ENCODE measurements at places on chromosomes 13 and 19.
A peak's percentile ranks its signal among the peaks of the same experiment; 100 is the strongest.

- H3K27ac ChIP-seq, result no peak overlapping the region
- no peaks in the 10 kb centered on the region for H3K36me3 ChIP-seq
- no peak for DNase-seq
- peaks cover 17% of the 10 kb centered on the region for H3K27me3 ChIP-seq
- H3K4me1 ChIP-seq, result peaks cover 48% of the 10 kb centered on the region
Measured at GRCh38 chr19:35142606-35143230, 337 bp upstream of the FXYD7 start.

GRCh38 chr13:48679941-48680680 lies 26.4 kb downstream of the CYSLTR2 start:
- H3K4me1 ChIP-seq, result peaks cover 8% of the 10 kb centered on the region
- no peak overlapping the region for H3K4me3 ChIP-seq
- H3K36me3 ChIP-seq, result no peaks in the 10 kb centered on the region

DNA sequence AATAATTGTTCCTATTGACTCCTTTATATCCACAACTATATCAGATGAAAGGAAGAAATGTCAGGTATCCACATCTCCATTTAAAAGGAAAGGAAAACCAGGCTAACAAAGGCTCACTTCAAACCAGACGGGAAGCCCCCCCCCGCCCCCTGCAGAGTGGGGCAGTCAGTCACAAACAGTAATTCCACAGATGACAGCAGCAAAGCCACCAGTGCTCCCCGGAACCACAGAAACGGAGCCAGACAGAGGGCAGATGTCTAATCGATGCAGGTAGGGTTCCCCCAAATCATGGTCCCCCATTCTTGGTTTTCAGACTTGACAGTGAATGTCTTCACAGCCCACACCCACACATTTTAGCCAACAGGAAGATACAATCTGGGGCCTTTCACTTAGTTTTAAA lies 100.8 kb downstream of the STK24 start:
- peaks cover 20% of the 10 kb centered on the region for H3K36me3 ChIP-seq
- peaks cover 42% of the 10 kb centered on the region for H3K4me1 ChIP-seq
- no peak overlapping the region for H3K4me3 ChIP-seq
- no peaks in the 10 kb centered on the region for H3K27me3 ChIP-seq

DNA sequence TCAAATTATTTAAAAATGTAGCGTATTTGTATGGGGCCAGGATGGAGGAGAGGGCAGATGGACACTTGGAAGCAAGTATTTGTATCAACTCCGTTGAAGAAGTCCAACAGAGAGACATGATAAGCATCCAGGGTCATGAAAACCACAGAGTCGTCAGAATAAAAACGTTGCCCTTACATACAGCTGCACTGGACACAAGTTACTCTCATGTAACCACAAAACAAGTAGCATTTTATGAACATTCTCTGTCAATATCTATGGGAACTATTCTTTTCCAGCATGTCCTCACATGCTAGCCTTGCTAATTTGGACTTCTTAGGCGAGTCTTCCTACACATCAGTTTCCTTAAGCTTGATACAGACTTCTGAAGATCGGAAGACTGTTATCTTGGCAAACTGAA lies 35.0 kb downstream of the EFNB2 start:
- peaks cover 63% of the 10 kb centered on the region for H3K4me1 ChIP-seq
- H3K27me3 ChIP-seq, result no peaks in the 10 kb centered on the region
- DNase-seq, result no peak
- no peak overlapping the region for H3K4me3 ChIP-seq
- H3K36me3 ChIP-seq, result peaks cover 1% of the 10 kb centered on the region

DNA sequence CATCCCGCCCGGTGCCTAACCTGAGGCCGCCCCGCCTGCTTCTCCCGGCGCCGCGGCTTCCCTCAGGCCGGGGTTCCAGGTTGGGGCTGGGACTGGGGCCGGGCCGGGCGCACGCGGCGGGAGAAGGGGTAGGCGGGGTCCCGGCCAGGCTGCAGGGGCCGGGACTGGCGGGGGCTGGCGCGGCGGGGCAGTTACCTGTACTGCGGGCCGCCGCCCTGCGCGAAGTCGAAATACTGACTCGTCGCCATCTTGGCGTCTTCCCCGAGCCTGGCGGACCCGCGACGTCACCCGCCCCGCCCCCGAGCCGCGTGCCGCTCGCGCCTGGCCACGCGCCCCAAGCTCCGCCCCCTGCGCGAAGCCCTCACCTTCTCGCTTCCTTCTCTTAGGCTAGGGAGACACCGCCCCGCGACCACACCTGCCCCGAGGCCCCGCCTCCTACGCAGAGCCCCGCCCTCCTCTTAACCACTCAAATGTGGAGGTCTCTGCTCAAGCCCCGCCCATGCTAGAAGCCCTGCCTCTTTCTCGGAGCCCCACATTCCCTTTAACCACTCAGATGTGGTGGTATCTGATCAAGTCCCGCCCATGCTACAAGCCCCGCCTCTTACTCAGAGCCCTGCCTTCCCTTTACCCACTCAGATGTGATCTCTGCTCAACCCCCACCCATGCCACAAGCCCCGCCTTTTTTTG lies at the start of gene ZFR2:
Gene ZFR2 (minus strand): TSS at position 269 of the 687 bp plus-strand sequence. CDS start 21 bp downstream, at position 248.
- H3K4me1 ChIP-seq, result no peaks in the 10 kb centered on the region
- no peaks in the 10 kb centered on the region for H3K36me3 ChIP-seq
- no peak for DNase-seq

GRCh38 chr19:42208612-42209011 lies 8.9 kb downstream of the DEDD2 start:
- no peak overlapping the region for H3K27ac ChIP-seq
- peaks cover 32% of the 10 kb centered on the region for H3K36me3 ChIP-seq
- no peak for DNase-seq
- no peak overlapping the region for H3K4me3 ChIP-seq
- H3K27me3 ChIP-seq, result no peaks in the 10 kb centered on the region

DNA sequence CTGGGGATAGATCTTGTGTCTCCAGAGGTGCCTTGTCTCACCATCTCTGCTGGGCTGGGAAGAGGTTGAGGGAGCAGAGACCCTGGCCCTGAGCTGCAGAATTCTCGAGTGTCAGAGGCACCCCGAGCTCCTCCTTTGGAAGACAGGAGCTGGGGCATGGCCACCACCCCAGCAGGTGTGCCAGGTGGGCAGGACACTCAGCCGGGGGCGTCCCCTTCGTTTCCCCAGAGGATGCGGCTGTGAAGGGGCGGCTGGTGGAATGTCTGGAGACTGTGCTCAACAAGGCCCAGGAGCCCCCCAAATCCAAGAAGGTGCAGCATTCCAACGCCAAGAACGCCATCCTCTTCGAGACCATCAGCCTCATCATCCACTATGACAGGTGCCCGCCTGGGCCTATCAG lies 14.5 kb downstream of the FUZ start:
- H3K27ac ChIP-seq, result no peak overlapping the region
- peaks cover 38% of the 10 kb centered on the region for H3K36me3 ChIP-seq
- no peak overlapping the region for H3K4me3 ChIP-seq
- DNase-seq, result no peak
- peaks cover 8% of the 10 kb centered on the region for H3K4me1 ChIP-seq
- no peaks in the 10 kb centered on the region for H3K27me3 ChIP-seq

GRCh38 chr13:23518231-23518630 lies 52.0 kb upstream of the TNFRSF19 start:
- H3K27ac ChIP-seq, result no peak overlapping the region
- DNase-seq, result no peak
- H3K4me3 ChIP-seq, result no peak overlapping the region
- no peaks in the 10 kb centered on the region for H3K36me3 ChIP-seq
- peaks cover 3% of the 10 kb centered on the region for H3K27me3 ChIP-seq
- peaks cover 8% of the 10 kb centered on the region for H3K4me1 ChIP-seq

DNA sequence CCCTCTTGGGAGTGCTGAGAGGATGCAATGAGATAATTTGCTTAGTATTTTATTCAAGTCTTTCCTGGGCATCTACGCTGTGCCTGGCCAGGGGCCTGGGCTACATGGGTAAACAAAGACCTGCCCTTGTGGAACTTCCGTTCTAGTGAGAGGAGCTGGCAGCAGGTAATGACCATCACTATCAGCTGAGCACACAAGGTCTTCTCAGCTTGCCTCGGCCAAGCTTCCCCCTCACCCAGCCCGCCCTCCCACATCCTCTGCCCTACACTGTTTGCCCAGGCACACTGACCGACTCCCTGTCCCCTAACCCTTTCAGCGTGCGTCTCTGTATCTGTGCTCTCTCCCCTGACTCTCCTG lies 8.6 kb upstream of the FKRP start:
- H3K4me1 ChIP-seq, result peaks cover 38% of the 10 kb centered on the region
- no peak overlapping the region for H3K27ac ChIP-seq
- peaks cover 14% of the 10 kb centered on the region for H3K36me3 ChIP-seq
- H3K27me3 ChIP-seq, result no peaks in the 10 kb centered on the region
- H3K4me3 ChIP-seq, result no peak overlapping the region

GRCh38 chr19:10037809-10038208 lies 24.5 kb downstream of the RDH8 start:
- no peak overlapping the region for H3K27ac ChIP-seq
- no peaks in the 10 kb centered on the region for H3K36me3 ChIP-seq

DNA sequence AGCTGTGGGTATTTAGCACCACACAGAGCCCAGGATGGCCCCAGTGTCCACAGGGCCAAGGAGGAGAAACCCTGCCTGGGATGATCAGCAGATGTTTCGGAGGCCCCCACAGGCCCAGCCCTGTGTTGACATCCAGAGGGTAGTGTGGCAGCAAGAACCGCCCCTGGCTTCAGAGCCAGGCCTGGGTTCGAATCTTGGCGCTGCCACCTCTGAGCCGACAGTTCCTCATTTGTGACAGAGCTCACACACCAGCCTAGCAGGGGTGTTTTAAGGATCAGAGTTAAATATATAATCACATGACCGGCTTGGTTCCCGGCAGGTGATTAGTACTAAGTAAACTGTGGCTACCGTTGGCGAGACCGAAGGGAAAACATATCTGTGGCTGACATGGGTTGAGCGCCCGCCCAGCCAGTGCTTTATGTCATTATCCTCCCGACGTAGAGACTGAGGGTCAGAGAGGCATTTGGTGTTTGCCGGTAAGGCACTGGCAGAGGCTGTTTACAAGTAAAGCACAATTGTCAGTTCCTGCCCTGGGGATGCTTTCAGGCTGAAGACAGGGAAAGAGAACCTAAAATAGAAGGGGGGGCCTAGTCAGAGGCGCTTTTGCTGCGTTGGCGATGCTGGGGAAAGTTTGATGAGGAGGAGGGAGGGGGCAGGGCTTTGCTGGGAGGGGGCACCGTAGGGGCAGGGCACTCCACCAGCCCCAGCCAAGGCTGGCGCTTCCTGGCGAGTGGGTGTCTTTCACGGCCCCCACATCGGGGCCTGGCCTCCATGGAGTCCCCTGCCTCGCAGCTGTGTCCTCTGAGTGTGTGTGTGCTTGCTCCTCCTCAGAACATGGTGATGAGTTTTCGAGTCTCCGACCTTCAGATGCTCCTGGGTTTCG lies 4.8 kb downstream of the PIAS4 start:
- H3K27ac ChIP-seq, result no peak overlapping the region
- peaks cover 6% of the 10 kb centered on the region for H3K36me3 ChIP-seq
- no peak overlapping the region for H3K4me3 ChIP-seq
- no peak for DNase-seq
- H3K27me3 ChIP-seq, result no peaks in the 10 kb centered on the region

- H3K4me3 ChIP-seq, result no peak overlapping the region
- no peak overlapping the region for H3K27ac ChIP-seq
- peaks cover 16% of the 10 kb centered on the region for H3K36me3 ChIP-seq
- H3K27me3 ChIP-seq, result no peaks in the 10 kb centered on the region
- no peak for DNase-seq
Measured at GRCh38 chr19:13969897-13970296, 17.6 kb downstream of the DCAF15 start.

DNA sequence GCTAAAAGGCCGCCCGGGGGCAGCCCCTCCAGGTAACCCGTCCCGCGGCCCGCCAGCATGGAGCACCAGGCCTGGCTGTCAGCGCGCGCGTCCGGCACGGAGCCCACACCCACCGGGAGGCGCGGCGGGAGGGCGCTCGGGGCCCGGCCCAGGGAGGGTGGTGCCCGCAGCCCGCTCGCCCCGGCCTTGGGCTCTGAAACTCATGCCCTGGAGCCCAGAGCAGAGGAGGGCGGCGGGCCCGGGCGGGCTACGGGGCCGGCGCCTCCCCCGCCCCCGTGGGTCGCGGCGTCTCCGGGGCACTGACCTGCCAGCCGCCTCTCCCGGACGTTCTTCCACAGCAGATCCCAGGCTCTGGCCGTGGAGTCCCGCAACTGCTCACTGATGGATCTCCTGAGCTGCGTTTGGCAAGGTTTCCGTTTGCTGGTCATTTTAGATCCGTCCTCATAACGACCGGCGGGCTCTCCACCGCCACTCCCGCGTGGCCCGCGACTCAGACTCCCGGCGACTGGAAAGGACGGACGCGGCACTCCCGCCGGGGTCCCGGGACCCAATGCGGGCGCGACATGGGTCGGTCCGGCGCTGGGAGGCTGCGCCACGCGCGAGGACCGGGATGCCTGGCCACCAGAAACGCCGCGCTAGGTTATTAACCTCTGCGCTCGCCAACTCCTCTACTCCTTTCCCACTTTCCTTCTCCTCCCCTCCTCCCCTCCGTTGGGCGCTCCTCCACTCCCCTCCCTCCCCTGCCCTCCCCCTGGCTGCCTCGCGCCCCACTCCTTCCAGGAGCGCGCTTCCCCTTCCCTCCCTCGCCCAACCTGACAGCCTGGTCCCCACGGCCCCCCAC lies 64.7 kb upstream of the STARD13 start:
- no peaks in the 10 kb centered on the region for H3K27me3 ChIP-seq
- H3K4me1 ChIP-seq, result peaks cover 31% of the 10 kb centered on the region
- peak overlapping the region; percentile 85 for H3K4me3 ChIP-seq
- H3K36me3 ChIP-seq, result no peaks in the 10 kb centered on the region
- DNase-seq, result no peak
- peak overlapping the region; percentile 85 for H3K27ac ChIP-seq

- no peaks in the 10 kb centered on the region for H3K27me3 ChIP-seq
- H3K27ac ChIP-seq, result no peak overlapping the region
Measured at GRCh38 chr13:67916650-67917049, 686.5 kb upstream of the PCDH9 start.

GRCh38 chr13:99867535-99868257 lies 103.9 kb downstream of the ZIC5 start:
- H3K36me3 ChIP-seq, result no peaks in the 10 kb centered on the region
- DNase-seq, result no peak
- peaks cover 3% of the 10 kb centered on the region for H3K4me1 ChIP-seq
- no peaks in the 10 kb centered on the region for H3K27me3 ChIP-seq
- H3K27ac ChIP-seq, result no peak overlapping the region

- no peaks in the 10 kb centered on the region for H3K36me3 ChIP-seq
- peak overlapping the region; percentile 86 for H3K27ac ChIP-seq
- H3K27me3 ChIP-seq, result no peaks in the 10 kb centered on the region
- H3K4me3 ChIP-seq, result no peak overlapping the region
Measured at GRCh38 chr13:98252931-98253470, 75.9 kb upstream of the RNF113B start.

DNA sequence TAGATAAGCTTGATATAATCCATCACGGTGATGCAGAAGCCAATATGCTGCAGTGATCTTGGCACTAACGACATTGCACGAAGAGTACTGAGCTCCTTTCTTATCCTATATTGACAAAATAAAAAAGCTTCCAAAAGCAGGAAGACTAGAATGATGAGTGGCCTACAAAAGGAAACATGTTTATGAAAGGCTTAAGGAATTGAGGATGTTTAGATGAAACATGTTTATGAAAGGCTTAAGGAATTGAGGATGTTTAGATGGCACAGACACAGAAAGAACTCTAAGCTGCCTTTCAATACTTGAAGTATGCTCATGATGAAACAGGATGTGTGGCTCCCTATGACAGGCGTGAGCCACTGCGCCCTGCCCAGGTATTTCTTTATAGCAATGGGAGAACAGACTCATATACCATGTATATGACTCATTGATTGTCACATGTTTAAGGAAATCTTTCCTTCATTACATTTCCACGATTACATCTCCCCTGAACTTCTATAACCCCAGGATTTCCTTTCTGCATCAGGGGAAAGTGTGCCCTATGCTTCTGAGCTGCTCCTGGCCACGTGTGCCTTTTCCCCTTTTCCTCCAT lies 690.8 kb upstream of the ARGLU1 start:
- H3K27me3 ChIP-seq, result peaks cover under 1% of the 10 kb centered on the region
- H3K4me1 ChIP-seq, result no peaks in the 10 kb centered on the region
- DNase-seq, result no peak
- H3K27ac ChIP-seq, result no peak overlapping the region
- H3K4me3 ChIP-seq, result no peak overlapping the region
